ENCODE measurements at places on chromosomes 13 and 19. TPM values are rescaled to one million over a fixed set of nuclear protein-coding genes. Genes with fewer than 3 reads are reported as not detected.

DNA sequence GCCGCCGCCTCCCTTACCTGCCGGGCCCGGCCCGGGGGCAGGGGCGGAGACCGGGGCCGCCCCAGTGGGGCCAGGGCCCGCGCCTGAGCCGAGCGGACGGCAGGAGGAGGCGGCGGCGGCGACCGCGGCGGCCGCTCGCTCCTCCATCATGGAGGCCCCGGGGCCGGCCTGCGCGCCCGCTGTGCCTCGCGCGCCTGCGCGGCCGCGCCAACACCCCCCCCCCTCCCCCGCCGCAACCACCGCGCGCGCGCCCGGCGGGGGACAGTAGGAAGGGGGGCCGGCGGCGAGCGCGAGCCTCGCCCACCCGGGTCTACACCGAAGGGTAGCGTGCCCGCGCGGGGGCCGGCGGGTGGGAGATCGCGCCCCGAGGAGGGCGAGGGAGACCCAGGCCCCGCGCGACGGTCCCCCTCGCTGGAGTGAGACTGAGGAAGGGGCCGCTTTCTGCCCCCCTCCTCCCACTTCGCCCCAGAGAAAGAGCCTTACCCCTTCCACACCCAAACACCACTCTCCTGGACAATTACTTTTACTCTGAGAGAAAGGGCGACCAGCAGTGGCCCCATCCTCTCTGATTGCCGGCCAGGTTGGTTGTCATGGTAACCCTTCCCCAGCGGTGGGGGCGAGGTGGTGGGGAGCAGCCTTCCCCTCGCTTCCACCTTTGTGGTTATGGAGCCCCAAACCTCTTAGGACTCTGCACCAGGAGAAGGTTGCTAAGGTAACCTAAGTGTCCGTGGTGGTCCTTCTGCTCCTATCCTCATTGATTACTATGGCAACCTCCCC, at the start of gene STRN4:
Gene STRN4, minus strand, starts transcription at position 170 of the 777 bp plus-strand sequence. Its CDS starts 20 bp downstream, at position 150.
- peak within 1 kb of the TSS; percentile 94 for H3K4me3 ChIP-seq
- peak; percentile 45 for DNase-seq
- no peaks in the 10 kb centered on the region for H3K27me3 ChIP-seq
- no peaks in the 10 kb centered on the region for H3K36me3 ChIP-seq
- H3K4me1 ChIP-seq = peaks cover 60% of the 10 kb centered on the region

The CD33 gene
- total RNA-seq = not detected

GRCh38 chr19:38537071-38537936, 80.4 kb downstream of the MAP4K1 start:
- no peak overlapping the region for H3K4me3 ChIP-seq
- peaks cover 14% of the 10 kb centered on the region for H3K4me1 ChIP-seq
- DNase-seq = no peak
- peak overlapping the region; percentile 40 for H3K27ac ChIP-seq
- H3K36me3 ChIP-seq = peaks cover 3% of the 10 kb centered on the region
- peaks cover 4% of the 10 kb centered on the region for H3K27me3 ChIP-seq

DNA sequence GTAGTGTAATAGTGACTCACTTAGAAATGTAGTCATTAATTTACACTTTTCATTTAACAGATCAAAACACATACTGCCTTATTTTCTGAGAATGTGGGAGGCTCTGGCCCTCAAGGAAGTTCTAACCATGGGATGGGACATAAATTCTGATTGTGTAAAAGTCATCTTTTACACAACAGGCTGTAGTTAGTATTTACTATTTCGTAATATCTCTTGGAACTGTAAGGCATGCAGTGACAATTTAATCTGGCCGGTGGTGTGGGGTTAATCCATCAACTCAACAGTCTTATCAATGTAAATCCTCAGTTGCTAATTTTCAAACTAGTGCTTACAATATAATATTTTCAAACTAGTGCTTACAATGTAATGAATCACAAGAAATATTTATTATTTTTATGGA, 1599.2 kb downstream of the EFNB2 start:
- H3K4me3 ChIP-seq = no peak overlapping the region
- H3K4me1 ChIP-seq = no peaks in the 10 kb centered on the region
- no peaks in the 10 kb centered on the region for H3K36me3 ChIP-seq
- DNase-seq = no peak
- H3K27me3 ChIP-seq = no peaks in the 10 kb centered on the region

The CGB8 gene
- not detected for total RNA-seq

The C19orf85 gene
- total RNA-seq = not detected

DNA sequence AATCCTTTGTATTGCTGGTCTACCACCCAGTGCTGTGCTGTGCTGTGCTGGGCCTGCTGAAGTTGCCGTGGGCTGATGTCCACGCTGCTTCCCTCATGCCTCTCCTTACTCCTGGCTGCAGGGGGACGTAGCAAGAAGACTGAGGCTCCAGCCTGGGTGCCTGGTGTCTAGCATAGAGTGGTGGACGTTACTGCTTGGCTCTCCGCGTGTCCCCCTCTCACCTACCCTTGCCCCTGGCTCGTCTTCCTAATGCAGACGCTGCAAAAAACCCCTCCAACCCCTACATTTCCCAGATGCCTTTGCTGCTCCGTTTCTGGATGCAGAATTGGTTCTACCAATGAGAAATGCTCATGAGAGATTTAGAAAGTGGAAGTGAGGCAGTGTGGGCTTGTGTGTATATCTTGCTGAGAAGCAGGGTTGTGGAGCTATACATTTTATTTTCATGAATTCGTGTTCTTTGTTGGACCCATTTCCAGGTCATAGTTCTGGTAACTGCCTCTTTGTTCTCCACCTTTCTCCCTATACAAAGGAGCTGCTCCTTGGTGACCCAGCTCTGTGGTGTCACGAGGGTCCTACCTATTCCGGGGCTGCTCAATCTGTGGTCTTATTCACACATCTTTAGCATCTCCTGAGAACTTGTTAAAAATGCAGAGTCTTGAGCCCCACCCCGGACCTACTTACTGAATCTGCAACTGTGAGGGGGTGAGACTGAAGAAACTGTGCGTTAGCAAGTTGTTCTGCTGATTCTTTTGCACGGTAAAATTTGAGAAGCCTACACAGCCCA, 7.9 kb upstream of the DENND1C start:
- no peaks in the 10 kb centered on the region for H3K27me3 ChIP-seq
- H3K4me3 ChIP-seq = peak overlapping the region; percentile 64
- H3K4me1 ChIP-seq = peaks cover 3% of the 10 kb centered on the region

DNA sequence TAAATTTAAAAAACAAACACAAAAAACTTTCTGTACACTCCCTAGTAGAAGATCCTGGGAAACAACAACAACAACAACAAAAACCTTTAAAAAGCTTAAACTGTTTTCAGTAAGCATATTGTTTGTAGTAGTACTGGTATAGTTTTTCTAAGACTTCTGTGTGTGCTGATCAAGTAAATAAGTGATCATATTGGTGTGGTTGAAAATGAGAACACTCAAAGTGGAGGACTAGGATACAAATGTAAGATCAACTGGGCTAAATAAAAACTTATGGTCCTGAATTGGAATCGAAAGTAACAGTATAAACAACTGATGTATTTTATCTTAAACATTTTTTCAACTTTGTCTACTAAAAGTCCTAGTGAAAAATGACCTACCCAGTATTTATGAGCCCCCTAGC, 135.5 kb downstream of the FOXO1 start:
- no peak overlapping the region for H3K27ac ChIP-seq
- DNase-seq = no peak

The HSH2D gene
- 25.2 TPM for total RNA-seq

The PCSK4 gene
- total RNA-seq = 12.0 TPM

Data from naive thymus-derived CD8-positive, alpha-beta T cell (primary cell).